ENCODE measurements at places on chromosomes 13 and 19. TPM values are rescaled to one million over a fixed set of nuclear protein-coding genes. Genes with fewer than 3 reads are reported as not detected.

DNA sequence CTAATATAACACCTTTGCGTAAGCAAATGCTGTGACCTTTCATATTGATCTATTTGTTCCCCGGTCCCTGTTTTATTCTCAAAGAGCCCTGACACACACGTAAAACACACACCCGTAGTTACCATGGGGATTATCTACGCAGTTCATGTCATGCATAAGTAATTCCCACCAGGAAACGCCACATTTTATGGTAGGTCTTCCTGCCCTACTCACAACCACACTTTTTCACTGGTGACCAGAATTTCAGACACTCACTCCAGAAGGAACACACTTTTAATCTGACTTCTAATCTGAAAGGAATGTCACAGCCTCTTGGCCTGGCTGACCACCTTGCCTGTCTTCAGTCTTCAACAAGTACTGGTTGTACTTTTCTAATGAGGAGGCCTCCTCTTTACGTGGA lies 46.8 kb downstream of the SLC7A1 start:
- no peaks in the 10 kb centered on the region for H3K27me3 ChIP-seq
- no peak overlapping the region for H3K27ac ChIP-seq
- DNase-seq, result no peak
- H3K36me3 ChIP-seq, result peaks cover 80% of the 10 kb centered on the region
- H3K4me1 ChIP-seq, result no peaks in the 10 kb centered on the region

- no peak overlapping the region for H3K27ac ChIP-seq
- no peaks in the 10 kb centered on the region for H3K27me3 ChIP-seq
- H3K4me1 ChIP-seq, result peaks cover 71% of the 10 kb centered on the region
- no peak overlapping the region for H3K4me3 ChIP-seq
- H3K36me3 ChIP-seq, result peaks cover 12% of the 10 kb centered on the region
Observed at GRCh38 chr13:74077375-74077774, 56.8 kb downstream of the KLF12 start.

DNA sequence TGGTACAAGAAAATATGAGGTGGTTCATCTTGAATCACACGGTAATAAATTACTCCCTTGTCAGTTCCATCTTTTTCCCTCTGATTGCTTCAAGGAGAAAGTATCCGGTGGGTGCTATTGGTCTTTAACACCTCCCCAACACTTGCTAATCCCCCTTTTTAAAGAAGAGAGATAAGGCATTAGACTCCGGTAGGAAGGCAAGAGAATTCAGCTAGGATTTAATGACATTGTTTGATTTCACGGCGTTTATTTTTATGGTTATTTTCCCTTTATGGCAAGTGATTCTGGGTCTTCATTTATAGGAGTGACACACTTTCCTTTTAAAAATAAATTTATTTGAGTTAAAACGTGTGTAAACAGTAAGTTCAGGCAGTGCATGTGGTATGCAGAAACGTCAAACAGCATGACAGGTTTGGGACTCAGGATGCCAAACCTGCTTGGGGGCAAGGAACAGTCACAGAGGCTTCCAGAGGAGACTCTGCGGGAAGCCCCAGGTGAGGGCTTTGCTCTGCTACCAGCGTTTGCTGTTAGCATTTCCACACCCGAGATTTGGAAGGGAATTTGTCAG lies 36.5 kb downstream of the TSHZ3 start:
- H3K4me1 ChIP-seq, result no peaks in the 10 kb centered on the region
- no peaks in the 10 kb centered on the region for H3K27me3 ChIP-seq
- no peak overlapping the region for H3K27ac ChIP-seq
- no peak overlapping the region for H3K4me3 ChIP-seq
- no peaks in the 10 kb centered on the region for H3K36me3 ChIP-seq

DNA sequence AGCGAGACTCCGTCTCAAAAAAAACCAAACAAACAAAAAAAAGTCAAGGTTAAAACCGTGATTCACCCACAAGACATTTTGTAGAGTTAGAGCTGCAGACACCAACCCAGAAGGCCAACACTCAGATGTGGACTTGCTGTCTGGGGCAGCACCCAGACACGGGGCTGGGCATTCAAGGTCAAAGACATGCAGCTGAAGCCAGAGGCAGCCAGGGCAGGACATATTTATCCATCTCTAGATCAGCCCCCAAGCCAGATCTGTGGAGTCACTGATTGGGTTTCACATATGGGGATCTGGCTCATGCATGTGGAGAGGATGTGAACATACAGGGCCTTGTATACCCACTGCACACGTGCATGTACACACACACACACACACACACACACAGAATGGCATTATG lies 3.6 kb downstream of the KLK15 start:
- DNase-seq, result no peak
- H3K36me3 ChIP-seq, result no peaks in the 10 kb centered on the region
- no peak overlapping the region for H3K27ac ChIP-seq
- no peak overlapping the region for H3K4me3 ChIP-seq

GRCh38 chr13:43963726-43964125 lies 84.0 kb downstream of the LACC1 start:
- H3K4me3 ChIP-seq, result no peak overlapping the region
- H3K36me3 ChIP-seq, result no peaks in the 10 kb centered on the region
- H3K4me1 ChIP-seq, result no peaks in the 10 kb centered on the region
- DNase-seq, result no peak

Gene UGGT2
- total RNA-seq, result 4.9 TPM

GRCh38 chr13:91714855-91715254 lies 316.4 kb downstream of the GPC5 start:
- DNase-seq, result no peak
- H3K4me1 ChIP-seq, result no peaks in the 10 kb centered on the region
- no peak overlapping the region for H3K27ac ChIP-seq
- no peak overlapping the region for H3K4me3 ChIP-seq

DNA sequence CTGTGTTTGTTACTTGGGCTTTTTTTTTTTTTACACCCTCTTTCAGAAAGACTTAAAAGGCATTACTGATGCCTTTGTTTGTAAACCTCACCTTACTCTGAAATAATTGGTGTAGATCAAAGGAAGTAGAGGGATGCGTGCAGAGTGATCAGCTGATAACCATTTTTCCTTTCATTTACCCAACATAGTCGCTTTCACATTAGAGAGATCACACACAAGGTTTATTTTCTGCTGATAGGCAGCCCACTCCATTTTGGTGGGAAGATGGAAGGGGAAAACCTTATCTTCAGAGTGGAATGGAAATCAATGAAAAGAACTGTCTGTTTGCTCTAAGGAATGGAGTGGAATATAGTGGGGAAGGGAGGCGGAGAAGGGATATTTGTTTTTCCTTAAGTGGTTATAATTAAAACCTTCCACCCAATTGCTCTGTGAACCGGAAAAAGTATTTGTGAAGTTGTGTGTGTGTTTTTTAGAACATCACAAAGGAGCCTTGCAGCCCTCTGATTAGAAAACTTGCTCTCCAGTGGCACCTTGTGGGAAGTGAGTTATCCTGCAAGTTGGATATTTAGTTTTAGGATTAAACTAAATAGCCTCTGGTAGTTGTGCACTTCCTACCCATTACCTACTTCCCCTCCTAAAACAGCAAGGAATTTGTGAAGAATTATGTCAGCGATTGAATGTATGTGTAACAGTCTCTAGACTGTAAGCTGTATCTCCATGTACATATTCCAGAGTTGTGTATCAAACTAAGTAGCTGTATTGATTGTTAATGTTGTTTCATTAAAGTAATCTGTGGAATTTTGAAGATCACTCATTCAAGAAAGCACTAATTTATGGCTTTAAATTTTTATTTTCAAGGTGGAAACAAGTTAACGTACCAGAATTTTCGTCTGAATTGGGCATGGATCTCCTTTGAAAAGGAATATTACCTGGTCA lies 76.8 kb downstream of the FREM2 start:
- DNase-seq, result no peak
- no peaks in the 10 kb centered on the region for H3K4me1 ChIP-seq
- no peak overlapping the region for H3K27ac ChIP-seq
- H3K4me3 ChIP-seq, result no peak overlapping the region
- H3K36me3 ChIP-seq, result no peaks in the 10 kb centered on the region
- no peaks in the 10 kb centered on the region for H3K27me3 ChIP-seq

Gene ZNF497
- total RNA-seq, result 2.1 TPM

Gene ZNF154
- 27.9 TPM for total RNA-seq

GRCh38 chr13:42746866-42747265 lies 34.5 kb upstream of the FAM216B start:
- DNase-seq, result no peak
- H3K27me3 ChIP-seq, result no peaks in the 10 kb centered on the region
- no peaks in the 10 kb centered on the region for H3K36me3 ChIP-seq
- no peak overlapping the region for H3K27ac ChIP-seq
- H3K4me3 ChIP-seq, result no peak overlapping the region

GRCh38 chr13:109272595-109273325 lies 513.6 kb downstream of the IRS2 start:
- DNase-seq, result no peak
- no peaks in the 10 kb centered on the region for H3K4me1 ChIP-seq
- no peaks in the 10 kb centered on the region for H3K36me3 ChIP-seq
- H3K4me3 ChIP-seq, result no peak overlapping the region
- no peak overlapping the region for H3K27ac ChIP-seq

- no peaks in the 10 kb centered on the region for H3K4me1 ChIP-seq
- H3K4me3 ChIP-seq, result no peak overlapping the region
- no peak for DNase-seq
- no peaks in the 10 kb centered on the region for H3K36me3 ChIP-seq
- no peaks in the 10 kb centered on the region for H3K27me3 ChIP-seq
Observed at GRCh38 chr13:21738630-21739029, 67.8 kb downstream of the FGF9 start.

- no peak overlapping the region for H3K4me3 ChIP-seq
- H3K4me1 ChIP-seq, result peaks cover 29% of the 10 kb centered on the region
- no peak for DNase-seq
- H3K27me3 ChIP-seq, result peaks cover 15% of the 10 kb centered on the region
Observed at GRCh38 chr19:43697295-43697694, 18.6 kb upstream of the IRGC start.

- no peak for DNase-seq
- no peak overlapping the region for H3K27ac ChIP-seq
- H3K27me3 ChIP-seq, result peaks cover 20% of the 10 kb centered on the region
- H3K36me3 ChIP-seq, result no peaks in the 10 kb centered on the region
- H3K4me3 ChIP-seq, result no peak overlapping the region
Observed at GRCh38 chr19:50939596-50939995, 13.2 kb downstream of the KLK5 start.

DNA sequence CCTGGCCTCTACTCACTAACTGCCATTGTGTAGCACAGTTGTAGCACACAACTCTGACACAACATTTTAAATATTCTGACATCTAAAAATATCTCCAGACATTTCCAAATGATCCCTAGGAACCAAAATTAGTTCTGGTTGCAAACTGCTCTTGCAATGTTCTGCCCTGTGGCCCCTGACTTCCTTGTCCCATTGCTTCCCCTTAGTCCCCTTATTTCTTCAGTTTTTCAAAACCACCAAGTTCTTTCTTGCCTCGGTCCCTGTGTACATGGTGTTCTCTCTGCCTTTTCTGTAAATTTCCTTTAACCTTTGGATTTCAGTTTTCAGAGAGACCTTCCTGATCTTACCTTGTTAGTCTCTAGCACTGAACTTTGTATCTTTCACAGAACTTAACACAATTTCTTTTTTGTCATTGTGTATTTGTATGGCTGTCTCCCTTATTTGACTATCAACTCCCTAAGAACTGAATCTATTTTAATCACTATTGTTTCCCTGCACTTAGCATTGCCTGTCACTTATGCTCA lies 87.6 kb upstream of the MLNR start:
- peaks cover 57% of the 10 kb centered on the region for H3K36me3 ChIP-seq
- H3K27ac ChIP-seq, result no peak overlapping the region
- no peak overlapping the region for H3K4me3 ChIP-seq
- DNase-seq, result no peak

GRCh38 chr13:62551588-62551987 lies 1135.9 kb upstream of the PCDH20 start:
- H3K27ac ChIP-seq, result no peak overlapping the region
- DNase-seq, result no peak
- H3K27me3 ChIP-seq, result no peaks in the 10 kb centered on the region
- H3K36me3 ChIP-seq, result no peaks in the 10 kb centered on the region
- H3K4me1 ChIP-seq, result no peaks in the 10 kb centered on the region
- H3K4me3 ChIP-seq, result no peak overlapping the region

GRCh38 chr19:41699231-41699967 lies 9.0 kb upstream of the CEACAM5 start:
- no peak overlapping the region for H3K4me3 ChIP-seq
- DNase-seq, result peak; percentile 7
- no peaks in the 10 kb centered on the region for H3K36me3 ChIP-seq
- peaks cover 22% of the 10 kb centered on the region for H3K27me3 ChIP-seq
- H3K4me1 ChIP-seq, result peaks cover 5% of the 10 kb centered on the region

GRCh38 chr19:19113040-19113626 lies 25.1 kb downstream of the TMEM161A start:
- DNase-seq, result no peak
- no peak overlapping the region for H3K4me3 ChIP-seq
- peaks cover 5% of the 10 kb centered on the region for H3K36me3 ChIP-seq
- H3K27ac ChIP-seq, result no peak overlapping the region

Gene ZNF730
- total RNA-seq, result 1.5 TPM

Gene AZU1
- total RNA-seq, result 1.3 TPM

DNA sequence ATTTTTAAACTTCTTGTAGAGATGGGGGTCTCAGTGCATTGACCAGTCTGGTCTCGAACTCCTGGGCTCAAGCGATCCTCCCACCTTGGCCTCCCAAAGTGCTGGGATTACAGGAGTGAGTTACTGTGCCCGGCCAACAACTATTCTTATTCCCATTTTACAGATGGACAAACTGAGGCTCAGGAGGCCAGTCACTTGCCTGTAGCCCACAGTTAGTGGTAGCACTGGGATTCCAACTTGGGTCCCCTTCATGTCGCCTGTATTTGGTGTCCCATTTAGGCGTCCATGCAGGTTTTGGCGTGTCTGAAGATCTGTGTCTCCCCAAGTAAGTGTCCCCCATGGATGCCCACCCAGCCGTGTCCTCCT lies 791 bp upstream of the AXL start:
- no peaks in the 10 kb centered on the region for H3K4me1 ChIP-seq
- H3K27ac ChIP-seq, result no peak overlapping the region
- H3K36me3 ChIP-seq, result no peaks in the 10 kb centered on the region
- H3K27me3 ChIP-seq, result peaks cover 42% of the 10 kb centered on the region

Gene FFAR1
- 5.1 TPM for total RNA-seq

- no peak for DNase-seq
- H3K4me3 ChIP-seq, result no peak overlapping the region
- no peaks in the 10 kb centered on the region for H3K36me3 ChIP-seq
- no peaks in the 10 kb centered on the region for H3K27me3 ChIP-seq
Observed at GRCh38 chr13:106176117-106176516, 359.3 kb downstream of the EFNB2 start.

Measured in activated B cell treated with CpG ODN at 0.5 μM for 24 hours (primary cell).